ENCODE measurements at places on chromosomes 2 and 18.

DNA sequence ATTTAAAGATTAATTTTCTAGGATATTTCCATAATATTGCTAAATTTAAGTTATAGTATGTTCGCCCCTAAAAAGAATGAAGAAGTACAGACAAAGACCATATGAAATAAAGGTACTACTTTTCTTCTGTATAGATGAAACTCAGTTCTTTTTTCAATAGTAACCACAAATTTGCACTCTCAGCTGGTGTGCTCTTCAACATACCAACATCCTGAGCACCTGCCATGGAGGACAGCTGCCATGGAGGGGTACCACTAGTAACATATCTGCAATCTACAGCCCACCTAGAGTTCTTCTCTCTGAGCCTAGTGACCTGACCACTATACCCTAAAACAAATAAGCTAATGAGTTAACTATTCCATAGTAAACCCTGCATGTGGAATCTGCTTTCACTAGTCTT, 36.8 kb upstream of the ERCC3 start:
- DNase-seq: no peak

GRCh38 chr2:24021122-24021998, 11.5 kb downstream of the MFSD2B start:
- no peak for DNase-seq

DNA sequence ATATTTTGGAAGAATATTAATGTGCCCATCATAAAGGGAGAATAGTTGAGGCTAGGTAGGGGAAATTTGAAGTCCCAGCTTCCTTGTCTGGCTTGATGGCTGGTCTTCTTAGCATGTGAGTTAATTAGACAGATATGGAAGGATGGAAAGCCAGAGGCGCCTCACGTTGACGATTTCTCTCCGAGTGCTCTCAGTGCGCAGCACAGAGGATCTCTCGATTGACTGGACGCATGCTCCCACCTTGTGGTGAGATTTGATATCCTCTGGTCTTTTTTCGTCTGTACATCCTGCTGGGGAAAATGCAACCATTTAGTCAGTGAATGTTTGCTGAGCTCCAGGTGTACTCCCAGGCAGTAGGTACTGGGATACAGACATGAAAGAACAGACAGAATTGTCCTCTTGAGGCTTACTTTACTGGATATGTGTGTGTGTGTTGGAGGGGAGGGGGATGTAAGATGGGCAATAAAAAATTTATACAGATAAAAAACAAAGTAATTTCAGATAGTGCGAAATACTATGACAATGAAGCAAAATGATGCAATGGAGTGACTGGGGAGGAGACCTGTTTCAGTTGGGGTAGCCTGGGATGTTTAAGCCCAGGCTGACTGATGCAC, 66.9 kb upstream of the ZNG1B start:
- peak; percentile 22 for DNase-seq

GRCh38 chr2:25454824-25455611, 113.3 kb upstream of the DNMT3A start:
- DNase-seq: no peak

DNA sequence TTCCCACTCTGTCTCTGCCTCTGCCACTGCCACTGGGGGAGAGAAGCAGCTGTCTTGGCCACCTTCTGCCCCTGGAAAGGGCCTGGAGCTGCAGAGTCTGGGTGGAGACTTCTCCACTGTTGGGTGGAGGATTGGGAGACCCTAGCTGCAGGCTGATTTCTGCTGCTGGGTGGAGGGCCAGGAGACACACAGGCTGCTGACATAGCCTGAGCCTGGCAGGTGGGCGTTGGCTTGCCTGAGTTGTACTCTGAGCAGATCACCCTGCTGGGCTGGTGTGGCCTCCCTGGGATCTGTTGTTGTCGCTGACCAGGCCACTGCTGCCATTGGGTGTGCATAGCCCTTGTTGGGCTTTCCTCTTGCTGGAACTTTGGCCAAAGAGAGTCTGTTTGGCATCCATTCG, 64.3 kb downstream of the ARHGEF4 start:
- no peak for DNase-seq

- DNase-seq: no peak
Measured at GRCh38 chr2:122670897-122671296, 915.4 kb downstream of the TSN start.

DNA sequence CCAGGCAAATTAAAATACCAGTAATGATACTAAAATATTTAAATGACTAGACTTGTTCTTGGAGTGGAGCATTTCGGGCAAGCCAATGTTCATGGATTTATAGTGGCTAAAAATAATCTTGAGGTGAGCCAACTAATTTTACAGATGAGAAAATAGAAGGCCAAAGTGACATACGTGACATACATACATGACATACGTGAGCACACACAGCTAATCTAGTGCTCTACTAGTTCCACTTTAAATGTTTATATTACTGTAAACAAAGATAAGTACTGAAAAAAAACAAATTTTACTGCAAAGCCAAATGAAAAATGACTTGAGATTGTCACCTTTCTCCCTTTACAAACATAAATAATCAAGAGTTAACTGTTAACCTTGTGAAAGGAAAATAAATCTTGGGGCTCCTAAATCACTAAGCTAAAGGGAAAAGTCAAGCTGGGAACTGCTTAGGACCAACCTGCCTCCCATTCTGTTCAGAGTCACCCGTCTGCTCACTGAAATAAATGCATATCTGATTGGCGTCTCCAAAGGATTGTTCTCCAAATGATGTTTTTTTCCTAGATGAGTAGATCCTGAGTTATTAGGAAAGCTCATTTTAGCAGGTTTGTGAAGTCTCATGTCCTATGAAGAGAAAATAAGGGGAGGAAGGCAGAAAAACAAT, 96.7 kb downstream of the PMS1 start:
- DNase-seq: no peak

DNA sequence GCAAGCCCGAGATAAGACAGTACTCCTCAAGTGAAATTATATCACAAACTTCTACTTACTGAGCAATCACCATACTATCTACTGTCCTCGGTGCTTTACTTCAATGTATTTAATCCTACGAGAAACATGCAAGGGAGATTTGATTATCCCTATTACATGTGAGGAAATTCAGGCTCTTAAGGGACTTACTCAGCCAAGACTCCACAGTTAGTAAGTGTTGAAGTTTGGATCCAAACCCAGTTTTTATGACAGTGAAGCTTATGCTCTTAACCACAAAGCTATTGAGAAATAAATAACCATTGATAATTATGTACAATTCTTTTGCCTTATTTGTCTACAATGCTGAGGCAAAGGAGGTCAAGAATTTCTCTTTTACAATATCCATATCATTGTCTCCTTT, 672.9 kb upstream of the ACVR2A start:
- DNase-seq: no peak

DNA sequence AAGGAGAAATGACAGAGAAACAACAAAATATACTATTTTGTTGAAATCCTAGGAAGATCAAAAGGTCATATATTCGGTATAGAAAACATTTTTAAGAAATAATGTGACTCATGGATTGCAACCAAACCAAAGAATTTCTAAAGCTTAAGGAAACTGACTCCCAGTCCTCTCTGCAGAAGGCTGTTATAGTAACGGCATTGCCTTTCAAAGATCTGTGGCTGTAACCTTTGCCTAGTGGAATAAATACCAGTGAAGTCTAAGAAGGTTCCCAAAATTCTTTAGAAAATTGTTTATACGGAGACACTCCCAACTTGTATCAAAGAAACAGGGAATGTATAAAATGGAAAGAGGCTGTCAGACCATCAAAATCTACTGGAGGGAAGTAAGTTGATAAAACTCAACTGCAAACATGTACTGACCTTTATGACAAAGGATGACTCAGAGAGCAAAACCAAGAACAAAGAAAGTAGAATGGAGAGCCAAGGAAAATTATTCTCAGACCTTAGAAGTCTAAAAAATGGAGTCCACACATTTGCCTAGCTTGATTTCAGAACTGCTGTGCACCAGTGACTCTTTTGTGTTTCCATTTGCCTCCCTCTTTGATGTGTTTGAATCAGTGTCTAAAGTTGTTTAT, 48.6 kb upstream of the FSIP2 start:
- no peak for DNase-seq
